Activated T-helper 2 cell treated with anti-CD3 and anti-CD28 coated beads, Interferon-gamma antibody, Interleukin-2, Interleukin-4, amounts not matched to agents 10 μg/mL and 5 μg/mL and 100 μg/mL, durations not matched to agents 14 hours and 24 hours and 36 hours (primary cell): ENCODE measurements at places on chromosomes 6 and 20.

- no peak overlapping the region for H3K4me3 ChIP-seq
- DNase-seq = no peak
- no peak overlapping the region for H3K27ac ChIP-seq
- H3K4me1 ChIP-seq = peaks cover 1% of the 10 kb centered on the region
- peaks cover 6% of the 10 kb centered on the region for H3K36me3 ChIP-seq
Observed at GRCh38 chr6:32108727-32109113, 418 bp downstream of the TNXB start.

- H3K36me3 ChIP-seq = peaks cover 43% of the 10 kb centered on the region
- H3K27me3 ChIP-seq = no peaks in the 10 kb centered on the region
- DNase-seq = peak; percentile 26
- H3K27ac ChIP-seq = peak overlapping the region; percentile 94
- H3K4me3 ChIP-seq = peak overlapping the region; percentile 99
Observed at GRCh38 chr20:44967207-44967807, 995 bp downstream of the STK4 start.

DNA sequence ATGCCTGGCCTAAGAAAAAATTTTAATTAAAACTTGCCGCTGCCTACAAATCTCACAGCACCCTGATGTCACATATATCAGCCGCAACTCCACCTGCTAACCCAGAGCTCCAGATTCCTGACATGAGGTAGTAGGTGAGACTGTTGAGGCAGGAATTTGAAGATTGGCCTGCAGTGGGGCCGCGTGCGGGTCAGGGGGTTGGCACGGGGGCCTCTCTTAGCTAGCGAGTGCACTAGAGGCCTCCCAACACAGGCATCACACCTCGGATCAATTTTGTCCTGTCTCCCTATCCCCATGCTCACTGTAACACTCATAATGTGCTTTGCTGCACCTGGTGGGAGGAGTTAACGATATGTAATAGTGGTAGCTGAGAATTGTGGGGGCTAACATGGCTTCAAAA is 349.8 kb downstream of the CDC5L start:
- H3K27ac ChIP-seq = no peak overlapping the region
- no peak overlapping the region for H3K4me3 ChIP-seq

DNA sequence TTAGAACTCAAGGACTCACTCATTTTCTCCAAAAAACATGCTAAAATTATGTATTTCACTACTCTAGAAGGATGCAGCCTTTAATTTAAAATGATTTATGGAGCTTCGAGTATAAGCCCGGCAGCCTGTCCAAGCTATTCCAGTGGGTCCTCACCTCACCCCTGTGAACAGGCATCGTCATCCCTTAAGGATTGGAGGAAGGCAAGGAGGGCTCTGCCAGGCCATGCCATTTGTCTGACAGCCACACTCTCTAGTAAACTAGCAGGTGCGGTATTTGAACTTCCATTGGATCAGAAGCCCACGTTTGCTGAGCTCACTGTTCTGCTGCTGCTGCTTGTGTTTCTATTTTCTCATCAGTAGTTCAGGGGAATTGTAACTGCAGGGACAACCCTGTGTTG is 39.8 kb upstream of the NAA20 start:
- H3K4me1 ChIP-seq = no peaks in the 10 kb centered on the region
- no peak overlapping the region for H3K27ac ChIP-seq
- H3K36me3 ChIP-seq = no peaks in the 10 kb centered on the region
- no peaks in the 10 kb centered on the region for H3K27me3 ChIP-seq

- no peaks in the 10 kb centered on the region for H3K4me1 ChIP-seq
- no peak overlapping the region for H3K27ac ChIP-seq
- no peak overlapping the region for H3K4me3 ChIP-seq
- H3K27me3 ChIP-seq = peaks cover 4% of the 10 kb centered on the region
- DNase-seq = no peak
Observed at GRCh38 chr6:21341910-21342309, 251.6 kb upstream of the SOX4 start.

DNA sequence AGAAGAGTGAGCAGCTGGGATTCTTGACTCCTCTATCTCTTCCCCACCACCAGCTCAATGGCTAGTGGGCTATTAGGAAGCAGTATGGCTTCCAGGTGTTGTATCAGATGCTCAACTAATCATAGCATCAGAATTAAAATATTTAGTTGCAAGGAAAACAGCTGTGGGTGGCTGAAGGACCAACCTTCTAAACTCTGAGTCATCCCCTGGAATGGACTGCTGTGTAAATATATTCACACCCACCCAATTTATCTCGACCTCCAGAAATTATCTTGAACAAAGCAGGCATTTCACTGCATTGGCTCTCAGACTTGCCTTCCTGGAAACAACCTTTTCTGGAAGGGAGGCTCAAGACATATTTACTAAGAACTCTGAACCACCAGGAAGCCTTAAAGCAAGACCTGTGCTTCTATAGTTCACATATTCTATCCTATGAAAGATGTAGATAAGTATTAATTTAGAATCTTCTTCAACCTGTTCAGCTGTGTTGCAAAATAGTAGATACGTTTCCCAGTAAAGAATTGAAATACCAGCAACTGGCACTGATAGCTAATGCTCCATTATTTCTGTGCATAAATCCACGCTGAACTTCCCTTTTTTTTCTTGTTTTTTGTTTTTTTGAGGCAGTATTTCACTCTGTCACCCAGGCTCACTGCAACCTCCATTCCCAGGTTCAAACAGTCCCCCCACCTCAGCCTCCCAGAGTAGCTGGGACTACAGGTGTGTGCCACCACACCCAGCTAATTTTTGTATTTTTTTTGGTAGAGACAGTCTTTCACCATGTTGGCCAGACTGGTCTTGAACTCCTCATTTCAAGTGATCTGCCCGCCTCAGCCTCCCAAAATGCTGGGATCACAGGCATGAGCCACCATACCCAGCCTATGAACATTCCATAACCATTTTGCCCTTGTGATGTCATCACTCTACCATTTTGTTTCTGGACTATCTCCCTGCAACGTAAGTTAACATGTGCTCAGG is 56.9 kb upstream of the CD2AP start:
- no peaks in the 10 kb centered on the region for H3K36me3 ChIP-seq
- no peaks in the 10 kb centered on the region for H3K4me1 ChIP-seq
- peaks cover 36% of the 10 kb centered on the region for H3K27me3 ChIP-seq
- no peak overlapping the region for H3K4me3 ChIP-seq

DNA sequence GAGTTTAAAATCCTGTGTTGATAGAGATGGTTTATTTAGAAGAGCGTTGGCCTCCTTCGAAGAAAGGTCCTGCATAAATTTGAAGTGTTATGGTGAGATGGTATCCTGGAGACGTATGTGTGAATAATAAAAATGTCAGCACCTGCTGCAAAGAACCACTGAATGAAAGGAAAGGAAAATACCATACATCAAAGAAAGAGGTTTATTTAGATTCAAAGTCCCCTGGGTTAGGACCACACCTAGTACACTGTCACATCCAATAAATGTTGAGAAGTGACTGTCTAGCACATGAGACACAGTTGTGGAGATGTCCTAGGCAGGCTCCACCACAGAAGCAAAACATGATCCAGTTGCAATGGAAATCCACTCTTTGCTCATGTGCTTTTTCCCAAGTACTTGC is 214.7 kb downstream of the PAX1 start:
- no peak overlapping the region for H3K4me3 ChIP-seq
- H3K4me1 ChIP-seq = no peaks in the 10 kb centered on the region

DNA sequence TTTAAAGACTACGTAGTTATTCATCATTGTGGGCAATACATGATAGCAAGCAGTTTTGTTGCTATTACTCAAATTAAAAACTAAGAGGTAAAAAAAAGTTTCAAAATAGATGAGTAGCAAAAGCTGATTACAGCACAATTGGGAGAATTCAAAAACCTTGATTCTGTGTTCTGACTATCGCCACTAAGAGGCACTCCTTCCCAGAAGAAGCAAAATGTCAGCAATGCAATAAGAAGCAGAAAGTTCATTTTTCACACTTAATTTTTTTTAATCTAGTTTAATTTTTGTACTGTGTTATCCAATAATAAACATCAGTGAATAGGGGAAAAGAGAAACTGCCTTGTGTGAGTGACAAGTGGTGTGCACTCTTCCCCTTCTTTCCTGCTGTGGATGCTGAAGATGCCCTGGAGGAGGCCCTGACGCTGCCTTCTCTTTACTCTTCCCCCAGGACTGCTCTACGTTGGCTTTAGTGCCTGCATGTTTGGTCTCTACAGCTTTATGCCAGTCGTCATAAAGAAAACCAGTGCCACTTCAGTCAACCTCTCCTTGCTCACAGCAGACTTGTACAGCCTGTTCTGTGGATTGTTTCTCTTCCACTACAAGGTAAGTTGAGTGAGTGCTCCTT is 263.2 kb upstream of the PLN start:
- no peak overlapping the region for H3K4me3 ChIP-seq
- no peak overlapping the region for H3K27ac ChIP-seq
- no peak for DNase-seq
- H3K4me1 ChIP-seq = peaks cover 7% of the 10 kb centered on the region
- no peaks in the 10 kb centered on the region for H3K36me3 ChIP-seq

DNA sequence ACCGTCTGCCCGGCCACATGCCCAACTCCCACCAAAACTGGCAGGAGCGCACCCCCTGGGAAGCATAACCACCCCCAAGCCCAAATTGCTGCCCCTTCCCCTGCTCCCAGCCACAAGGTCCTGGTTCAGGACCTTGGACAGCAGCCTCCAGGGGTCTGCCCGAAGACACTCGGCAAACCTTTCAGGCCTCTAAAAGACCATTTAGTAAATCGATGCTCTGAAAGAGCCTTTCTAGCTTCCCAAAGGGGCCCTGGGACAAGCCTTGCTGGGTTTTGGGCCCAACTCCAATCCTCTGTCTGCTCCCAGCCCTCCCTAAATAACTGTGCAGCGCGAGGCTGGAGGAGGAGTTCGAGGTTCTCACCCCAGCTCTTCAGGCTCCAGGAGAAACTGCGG is 30.5 kb downstream of the GRM4 start:
- H3K4me1 ChIP-seq = no peaks in the 10 kb centered on the region
- H3K4me3 ChIP-seq = no peak overlapping the region
- H3K27ac ChIP-seq = no peak overlapping the region
- H3K36me3 ChIP-seq = no peaks in the 10 kb centered on the region
- no peaks in the 10 kb centered on the region for H3K27me3 ChIP-seq
- no peak for DNase-seq

DNA sequence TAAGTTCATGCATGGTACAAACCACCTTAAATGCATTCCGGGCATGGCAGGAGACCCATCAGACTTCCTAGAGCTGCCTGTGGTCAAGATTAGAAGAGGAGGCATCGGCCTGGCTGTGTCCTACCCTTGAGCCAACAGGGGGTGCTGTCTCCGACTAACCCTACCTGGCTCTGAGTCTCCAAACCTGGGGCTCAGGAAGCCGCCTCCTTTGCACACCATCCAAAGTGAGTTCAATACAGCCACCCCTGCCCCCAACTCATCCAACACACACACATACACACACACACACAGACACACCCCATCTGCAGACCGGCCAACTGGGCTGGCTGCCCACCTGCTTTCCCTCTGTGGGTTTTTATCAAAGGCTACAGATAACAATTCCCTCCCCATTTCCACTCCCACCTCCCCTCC is 77.0 kb downstream of the JPH2 start:
- H3K27me3 ChIP-seq = peaks cover 13% of the 10 kb centered on the region
- no peak overlapping the region for H3K27ac ChIP-seq

DNA sequence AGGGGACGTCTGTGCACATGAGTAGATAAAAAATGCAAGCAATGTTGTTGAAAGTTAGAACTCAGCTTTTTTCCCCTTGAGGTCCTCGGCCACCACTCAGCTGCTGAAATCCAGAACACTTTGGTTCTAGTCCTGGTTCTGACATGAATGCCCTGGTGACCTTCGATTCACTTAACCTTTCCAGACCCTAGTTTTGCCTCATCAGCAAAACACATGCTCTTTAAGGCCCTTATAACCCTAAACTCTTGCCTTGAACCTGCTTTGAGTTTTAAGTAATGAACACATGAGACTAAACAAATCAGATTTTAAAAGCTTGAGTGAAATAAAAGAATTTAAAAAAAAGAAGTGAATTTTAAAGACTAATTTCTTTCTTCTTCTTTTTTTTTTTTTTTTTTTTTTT is 33.4 kb downstream of the BMP6 start:
- DNase-seq = no peak
- no peaks in the 10 kb centered on the region for H3K4me1 ChIP-seq

- no peak overlapping the region for H3K27ac ChIP-seq
- no peaks in the 10 kb centered on the region for H3K4me1 ChIP-seq
- no peaks in the 10 kb centered on the region for H3K27me3 ChIP-seq
Observed at GRCh38 chr6:13776602-13777001, 37.8 kb downstream of the MCUR1 start.

- no peak overlapping the region for H3K27ac ChIP-seq
- DNase-seq = no peak
- H3K4me1 ChIP-seq = peaks cover 36% of the 10 kb centered on the region
Observed at GRCh38 chr6:75285283-75285639, 669 bp upstream of the TMEM30A start.

GRCh38 chr6:96420294-96420693 is 101.3 kb upstream of the UFL1 start:
- no peaks in the 10 kb centered on the region for H3K27me3 ChIP-seq
- no peaks in the 10 kb centered on the region for H3K36me3 ChIP-seq
- H3K27ac ChIP-seq = no peak overlapping the region
- H3K4me1 ChIP-seq = no peaks in the 10 kb centered on the region

GRCh38 chr6:156030053-156030452 is 574.4 kb upstream of the NOX3 start:
- no peaks in the 10 kb centered on the region for H3K27me3 ChIP-seq
- peaks cover 3% of the 10 kb centered on the region for H3K4me1 ChIP-seq
- DNase-seq = no peak
- H3K4me3 ChIP-seq = no peak overlapping the region
- H3K36me3 ChIP-seq = no peaks in the 10 kb centered on the region

- no peaks in the 10 kb centered on the region for H3K36me3 ChIP-seq
- H3K27ac ChIP-seq = no peak overlapping the region
- peaks cover 58% of the 10 kb centered on the region for H3K27me3 ChIP-seq
- no peak for DNase-seq
- no peak overlapping the region for H3K4me3 ChIP-seq
Observed at GRCh38 chr20:1895674-1896483, 672 bp downstream of the SIRPA start.

- H3K4me3 ChIP-seq = no peak overlapping the region
- no peaks in the 10 kb centered on the region for H3K36me3 ChIP-seq
- no peaks in the 10 kb centered on the region for H3K4me1 ChIP-seq
Observed at GRCh38 chr20:2559651-2560050, 23.3 kb downstream of the TMC2 start.

DNA sequence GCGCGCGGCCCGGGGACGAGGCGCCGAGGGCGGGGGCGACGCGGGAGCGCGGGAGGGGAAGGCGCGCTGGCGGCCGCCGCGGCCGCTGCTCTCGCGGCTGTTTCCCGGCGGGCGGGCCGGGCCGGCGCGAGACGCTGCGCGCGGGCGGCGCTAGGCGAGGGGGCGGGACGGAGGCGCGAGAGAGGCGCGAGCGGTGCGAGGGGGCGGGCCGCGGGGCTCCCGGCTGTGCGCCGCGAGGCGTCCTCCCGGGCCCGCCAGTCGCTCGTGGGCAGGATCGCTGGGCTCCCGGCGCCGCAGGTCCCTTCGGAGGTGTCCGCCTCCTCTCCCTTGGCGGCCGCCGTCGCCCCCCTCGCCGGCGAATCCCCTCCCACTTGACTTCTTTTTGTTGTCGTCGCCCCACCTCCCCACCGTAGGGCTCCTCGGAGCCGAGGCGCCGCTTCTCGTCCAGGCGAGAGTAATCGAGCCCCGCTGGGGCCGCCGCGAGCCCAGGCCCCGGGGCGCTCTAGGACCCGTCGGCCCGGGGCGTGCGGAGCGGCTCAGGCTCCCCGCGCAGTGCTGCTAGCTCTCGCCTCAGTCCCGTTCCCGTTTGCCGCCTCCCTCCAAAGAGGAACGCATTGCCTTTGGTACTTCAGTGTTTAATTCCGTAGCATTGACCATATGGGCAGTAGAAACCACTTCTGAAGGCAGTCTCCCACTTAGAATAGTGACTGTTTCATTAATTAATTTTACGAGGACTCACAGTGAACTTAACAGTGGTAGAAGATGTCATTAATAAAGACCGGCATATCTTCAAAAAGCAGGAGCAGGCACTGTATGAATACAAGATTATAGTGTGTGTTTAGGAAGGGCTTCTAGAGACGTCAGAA is at the start of gene RANBP9:
Gene RANBP9 (minus strand): TSS at position 103 of the 866 bp plus-strand sequence. CDS start 330 bp downstream, outside the sequence.
- peak within 1 kb of the TSS; percentile 93 for H3K4me3 ChIP-seq
- H3K27ac ChIP-seq = peak within 1 kb of the TSS; percentile 93
- peak; percentile 85 for DNase-seq
- peaks cover 29% of the 10 kb centered on the region for H3K36me3 ChIP-seq
